ENCODE measurements at places on chromosomes 11 and 22. TPM values are rescaled to one million over a fixed set of nuclear protein-coding genes. Genes with fewer than 3 reads are reported as not detected.

DNA sequence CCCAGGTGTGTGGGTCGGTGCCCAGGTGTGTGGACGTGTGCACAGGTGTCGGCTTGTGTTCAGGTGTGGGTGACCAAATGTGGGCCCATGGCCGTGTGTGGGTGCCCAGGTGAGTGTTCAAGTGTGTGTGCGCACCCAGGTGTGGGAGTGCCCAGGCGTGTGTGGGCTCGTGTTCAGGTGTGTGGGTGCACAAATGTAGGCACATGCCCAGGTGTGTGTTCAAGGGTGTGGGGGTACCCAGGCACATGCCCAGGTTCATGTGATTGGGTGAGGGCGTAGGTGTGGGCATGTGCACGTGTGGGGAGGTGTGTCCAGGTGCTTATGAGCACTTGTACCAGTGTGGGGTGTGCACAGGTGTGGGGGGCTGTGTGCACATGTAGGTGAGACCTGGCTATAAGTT is 42.8 kb downstream of the MOB2 start:
- DNase-seq, result no peak

GRCh38 chr22:22830957-22831688 is 56.5 kb upstream of the IGLL5 start:
- no peak for DNase-seq

- no peak for DNase-seq
Measured at GRCh38 chr11:132200353-132200936, 830.0 kb downstream of the NTM start.

DNA sequence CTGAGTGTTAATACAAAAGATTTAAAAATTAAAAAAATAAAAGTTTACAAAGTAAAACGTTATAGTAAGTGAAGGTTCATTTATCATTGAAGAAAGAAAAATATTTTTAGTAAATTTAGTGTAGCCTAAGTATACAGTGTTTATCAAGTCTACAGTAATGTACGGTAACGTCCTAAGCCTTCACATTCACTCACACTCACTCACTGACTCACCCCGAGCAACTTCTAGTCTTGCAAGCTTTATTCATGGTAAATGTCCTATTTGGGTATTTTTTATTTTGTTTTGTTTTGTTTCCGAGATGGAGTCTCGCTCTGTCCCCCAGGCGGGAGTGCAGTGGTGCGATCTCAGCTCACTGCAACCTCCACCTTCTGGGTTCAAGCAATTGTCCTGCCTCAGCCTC is 8.8 kb downstream of the CASTOR1 start:
- DNase-seq, result no peak

DNA sequence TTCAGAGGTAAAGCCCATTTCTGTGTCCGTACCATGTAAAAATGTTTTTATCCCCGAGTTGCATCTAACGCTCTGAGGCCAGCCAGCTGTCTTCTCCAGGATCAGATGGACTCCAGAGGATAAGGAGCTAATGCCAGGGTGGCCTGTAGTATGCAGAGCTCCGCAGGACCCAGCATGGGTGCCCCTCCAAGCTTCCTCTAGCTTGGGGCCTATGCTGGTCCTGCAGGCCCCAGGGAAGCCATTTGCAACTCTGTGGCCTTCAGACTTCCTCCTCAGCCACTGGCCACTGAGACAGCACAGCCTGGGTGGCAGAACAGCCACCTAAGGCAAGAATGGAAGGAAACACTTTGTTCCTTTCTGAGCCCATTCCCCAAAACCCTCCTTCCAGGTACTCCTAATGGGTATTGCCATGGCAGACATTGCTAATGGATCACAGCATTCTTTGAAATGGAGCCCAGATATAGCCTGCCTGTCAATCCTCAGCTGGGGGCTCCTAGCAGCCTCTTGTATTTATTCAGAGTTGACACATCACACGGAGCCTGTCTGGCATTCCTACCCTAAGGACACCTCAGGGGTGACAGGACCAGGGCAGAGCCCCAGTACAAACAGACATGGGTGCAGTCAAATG is 4.7 kb downstream of the ADA2 start:
- DNase-seq, result no peak

DNA sequence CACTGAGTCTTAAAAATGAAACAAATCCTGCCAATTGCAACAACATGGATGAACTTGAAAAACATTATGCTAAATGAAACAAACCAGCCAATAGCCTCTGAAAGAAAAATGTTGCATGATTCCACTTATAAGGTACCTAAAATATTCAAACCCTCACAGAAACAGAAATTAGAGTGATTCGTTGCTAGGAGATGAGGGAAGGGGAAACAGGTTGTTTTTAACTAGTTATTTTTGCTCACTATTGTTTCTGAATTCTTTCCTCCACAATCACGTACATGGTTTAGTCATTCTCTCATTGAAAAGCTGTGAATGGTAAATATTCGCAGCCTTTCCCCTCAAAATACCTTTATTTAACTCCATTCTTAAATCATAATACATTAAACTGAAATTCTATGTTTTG is 14.0 kb upstream of the TYR start:
- DNase-seq, result no peak

EWSR1 gene
- total RNA-seq, result 445 TPM

ZNF143 gene
- total RNA-seq, result 39.2 TPM

ADM2 gene
- 3.0 TPM for total RNA-seq

TEX12 gene
- not detected for total RNA-seq

SPCS2 gene
- 154 TPM for total RNA-seq
